ENCODE measurements at places on chromosomes 1 and 21.

GRCh38 chr1:230818901-230819300, 49.4 kb downstream of the C1orf198 start:
- H3K27ac ChIP-seq, result no peak overlapping the region
- H3K4me1 ChIP-seq, result no peaks in the 10 kb centered on the region
- H3K4me3 ChIP-seq, result no peak overlapping the region
- no peak for DNase-seq
- H3K36me3 ChIP-seq, result no peaks in the 10 kb centered on the region
- H3K27me3 ChIP-seq, result no peaks in the 10 kb centered on the region

DNA sequence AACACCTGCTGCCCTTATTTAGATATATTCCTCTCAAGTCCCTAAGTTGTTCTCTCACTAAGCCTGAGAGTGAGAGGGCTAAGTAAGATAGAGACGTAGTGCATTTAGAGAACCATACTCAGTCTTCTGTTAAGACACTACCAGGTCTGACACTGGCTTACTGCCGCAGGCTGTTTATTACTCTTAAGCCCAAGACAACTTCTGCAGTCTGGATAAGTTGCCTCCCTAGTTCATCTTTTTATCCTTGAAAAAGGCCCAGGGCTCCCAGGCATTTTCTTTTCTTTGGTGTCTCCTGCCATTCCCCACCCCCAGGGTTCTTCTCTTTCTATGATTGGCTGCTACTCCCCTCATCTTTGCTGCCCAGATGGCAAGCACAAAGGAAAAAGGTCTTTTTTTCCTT, 38.7 kb downstream of the CACHD1 start:
- DNase-seq, result no peak
- no peaks in the 10 kb centered on the region for H3K27me3 ChIP-seq
- H3K4me1 ChIP-seq, result peaks cover 37% of the 10 kb centered on the region
- H3K4me3 ChIP-seq, result no peak overlapping the region
- H3K36me3 ChIP-seq, result no peaks in the 10 kb centered on the region

DNA sequence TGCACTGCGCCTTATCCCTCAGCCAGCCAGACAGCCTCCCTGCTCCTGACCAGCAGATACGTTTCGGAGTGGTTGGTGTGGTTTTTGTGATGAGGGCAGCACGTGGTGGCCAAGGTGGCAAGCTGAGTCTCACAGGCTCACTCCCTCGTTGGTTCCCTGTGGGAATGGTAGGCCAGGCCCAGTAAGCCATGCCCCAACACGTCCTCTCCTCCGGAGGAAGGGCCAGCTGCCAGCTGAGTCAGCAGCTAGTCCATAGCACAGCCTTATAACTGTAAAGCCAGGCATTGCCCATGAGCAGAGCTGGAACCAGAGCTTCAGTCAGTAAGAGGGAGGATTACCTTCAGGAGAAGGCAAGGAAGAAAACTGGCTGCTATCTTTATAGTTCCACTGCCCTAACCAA, 29.5 kb downstream of the SZRD1 start:
- peak overlapping the region; percentile 41 for H3K27ac ChIP-seq
- peaks cover 84% of the 10 kb centered on the region for H3K36me3 ChIP-seq
- peaks cover 5% of the 10 kb centered on the region for H3K4me1 ChIP-seq
- no peak overlapping the region for H3K4me3 ChIP-seq
- no peaks in the 10 kb centered on the region for H3K27me3 ChIP-seq
- DNase-seq, result no peak

DNA sequence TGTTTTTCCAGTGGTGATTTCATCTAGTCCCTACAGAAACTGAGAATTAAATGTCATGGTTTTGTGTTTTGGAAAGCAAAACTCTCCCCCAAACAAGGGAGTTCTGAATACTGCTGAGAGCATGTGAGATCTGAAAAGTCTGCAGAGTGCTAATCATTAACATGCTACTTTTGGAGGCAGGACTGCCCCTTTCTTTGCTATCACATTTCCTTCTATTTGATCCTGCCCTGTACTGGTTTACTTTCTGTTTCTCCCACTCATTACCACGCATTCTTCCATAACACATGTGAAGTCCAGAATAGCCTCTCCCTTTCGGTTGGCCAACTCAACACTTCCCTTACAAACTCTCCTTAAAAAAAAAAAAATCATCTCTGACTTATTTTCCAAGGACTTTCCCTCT, 63.6 kb downstream of the GADD45A start:
- no peak overlapping the region for H3K27ac ChIP-seq
- no peak overlapping the region for H3K4me3 ChIP-seq
- H3K36me3 ChIP-seq, result no peaks in the 10 kb centered on the region
- DNase-seq, result no peak
- no peaks in the 10 kb centered on the region for H3K27me3 ChIP-seq

GRCh38 chr1:54009406-54009805, 8.6 kb downstream of the LDLRAD1 start:
- no peaks in the 10 kb centered on the region for H3K36me3 ChIP-seq
- no peak overlapping the region for H3K4me3 ChIP-seq
- H3K27ac ChIP-seq, result no peak overlapping the region
- no peaks in the 10 kb centered on the region for H3K4me1 ChIP-seq
- DNase-seq, result no peak
- H3K27me3 ChIP-seq, result no peaks in the 10 kb centered on the region

DNA sequence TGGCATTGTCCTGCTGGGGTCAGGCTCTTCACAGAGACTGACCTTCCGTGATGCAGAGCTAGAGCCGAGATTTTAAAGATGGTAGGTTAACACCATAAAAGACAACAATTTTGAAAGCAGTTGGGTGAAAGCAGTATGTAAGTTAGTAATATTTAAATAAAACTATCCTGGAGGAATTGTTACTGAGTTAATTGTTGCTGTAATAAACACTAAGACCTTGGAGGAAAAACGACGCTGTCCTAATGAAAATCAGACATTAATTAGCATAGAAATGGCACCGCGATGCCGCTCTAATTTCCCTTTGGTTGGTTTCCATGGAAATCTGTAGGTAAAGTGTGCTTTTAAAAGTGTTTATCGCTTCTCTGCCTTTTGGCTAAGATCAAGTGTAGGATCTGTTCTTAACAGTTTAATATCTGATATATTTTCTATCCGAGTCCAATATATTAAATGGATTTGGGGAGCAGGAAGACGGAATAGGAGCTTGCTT, 745 bp upstream of the ANP32E start:
- no peaks in the 10 kb centered on the region for H3K36me3 ChIP-seq
- no peaks in the 10 kb centered on the region for H3K27me3 ChIP-seq
- peaks cover 25% of the 10 kb centered on the region for H3K4me1 ChIP-seq
- peak overlapping the region; percentile 81 for H3K4me3 ChIP-seq

DNA sequence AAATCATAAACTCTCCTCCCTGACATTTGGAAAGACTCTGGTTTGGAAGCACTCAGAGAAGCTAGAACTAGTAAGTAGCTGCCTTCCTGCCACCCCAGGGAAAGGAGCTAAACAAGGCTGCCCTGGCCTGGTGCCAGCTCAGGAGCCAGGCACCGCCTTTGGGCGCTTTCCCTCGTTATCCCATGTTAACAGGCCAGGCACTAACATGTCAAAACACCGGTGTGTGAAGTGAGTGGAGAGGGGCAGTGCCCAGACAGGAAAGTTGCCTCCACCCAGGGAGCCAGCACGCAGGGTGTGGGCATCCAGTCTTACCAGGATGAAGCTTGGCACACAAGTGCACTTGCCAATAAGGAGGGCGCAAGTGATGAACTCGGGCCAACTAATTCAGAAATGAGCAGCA, 346.8 kb downstream of the RRAGC start:
- no peaks in the 10 kb centered on the region for H3K27me3 ChIP-seq
- H3K36me3 ChIP-seq, result no peaks in the 10 kb centered on the region
- H3K4me3 ChIP-seq, result no peak overlapping the region
- no peak overlapping the region for H3K27ac ChIP-seq
- H3K4me1 ChIP-seq, result peaks cover 9% of the 10 kb centered on the region

DNA sequence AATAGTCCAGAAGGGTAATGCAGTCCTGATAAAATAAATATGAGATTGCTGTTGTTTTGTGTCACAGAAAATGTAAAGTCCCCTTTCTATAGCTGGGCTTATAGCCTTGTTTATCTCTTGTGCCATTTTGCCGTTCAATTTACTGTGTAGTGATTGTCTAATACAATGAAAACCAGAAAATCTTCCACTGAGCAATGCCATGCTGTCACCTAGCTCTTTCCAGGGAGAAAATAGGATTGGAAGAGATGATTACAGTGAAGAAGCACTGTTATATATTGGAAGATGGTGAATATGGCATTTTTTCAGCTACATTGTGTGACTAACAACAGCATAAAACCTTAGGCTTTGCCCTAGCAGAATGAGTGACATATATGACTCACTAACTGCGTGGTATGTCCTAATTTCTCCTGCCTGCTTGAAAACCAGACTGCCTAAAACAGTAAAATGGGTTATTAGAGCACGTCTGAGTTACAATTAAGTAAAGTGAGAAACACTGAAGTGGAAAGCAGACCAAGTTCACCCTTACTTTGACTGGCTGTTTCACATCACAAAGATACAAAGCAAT, 332.4 kb upstream of the ZP4 start:
- no peak for DNase-seq
- no peaks in the 10 kb centered on the region for H3K27me3 ChIP-seq
- H3K36me3 ChIP-seq, result no peaks in the 10 kb centered on the region
- H3K4me1 ChIP-seq, result no peaks in the 10 kb centered on the region
- H3K4me3 ChIP-seq, result no peak overlapping the region

DNA sequence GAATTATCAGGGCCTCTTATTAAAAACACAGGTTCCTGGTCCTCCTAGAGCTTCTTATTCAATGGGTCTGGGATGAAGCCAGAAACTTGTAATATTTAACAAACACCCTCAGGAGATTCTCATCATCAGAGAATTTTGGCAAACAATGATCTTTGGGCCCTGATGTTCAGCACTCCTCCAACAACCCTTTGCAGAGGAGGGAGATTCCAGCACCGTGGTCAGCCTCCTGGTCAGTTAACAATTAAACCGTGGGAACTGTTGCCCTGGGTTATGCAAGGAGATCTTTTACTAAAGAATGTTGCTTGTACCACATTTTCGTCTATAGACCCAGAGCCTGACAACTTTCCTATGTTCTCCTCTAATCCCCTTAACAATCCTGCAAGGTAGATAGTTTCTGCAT, 294.4 kb downstream of the PLPP3 start:
- DNase-seq, result no peak
- H3K27me3 ChIP-seq, result no peaks in the 10 kb centered on the region
- no peak overlapping the region for H3K27ac ChIP-seq
- no peak overlapping the region for H3K4me3 ChIP-seq
- H3K4me1 ChIP-seq, result peaks cover 9% of the 10 kb centered on the region
- no peaks in the 10 kb centered on the region for H3K36me3 ChIP-seq

- H3K27ac ChIP-seq, result no peak within 1 kb of the TSS
- H3K36me3 ChIP-seq, result no peaks in the 10 kb centered on the region
- H3K27me3 ChIP-seq, result peaks cover 3% of the 10 kb centered on the region
- peaks cover 4% of the 10 kb centered on the region for H3K4me1 ChIP-seq
Observed at GRCh38 chr1:11478571-11479374, at the start of gene DISP3. TSS of gene DISP3 (plus strand) at chr1:11479155. CDS start at chr1:11500993, 21,838 bp downstream.

GRCh38 chr1:95679262-95679661, 445.3 kb downstream of the RWDD3 start:
- DNase-seq, result no peak
- H3K4me3 ChIP-seq, result no peak overlapping the region
- no peak overlapping the region for H3K27ac ChIP-seq
- no peaks in the 10 kb centered on the region for H3K4me1 ChIP-seq
- H3K36me3 ChIP-seq, result no peaks in the 10 kb centered on the region
- no peaks in the 10 kb centered on the region for H3K27me3 ChIP-seq

DNA sequence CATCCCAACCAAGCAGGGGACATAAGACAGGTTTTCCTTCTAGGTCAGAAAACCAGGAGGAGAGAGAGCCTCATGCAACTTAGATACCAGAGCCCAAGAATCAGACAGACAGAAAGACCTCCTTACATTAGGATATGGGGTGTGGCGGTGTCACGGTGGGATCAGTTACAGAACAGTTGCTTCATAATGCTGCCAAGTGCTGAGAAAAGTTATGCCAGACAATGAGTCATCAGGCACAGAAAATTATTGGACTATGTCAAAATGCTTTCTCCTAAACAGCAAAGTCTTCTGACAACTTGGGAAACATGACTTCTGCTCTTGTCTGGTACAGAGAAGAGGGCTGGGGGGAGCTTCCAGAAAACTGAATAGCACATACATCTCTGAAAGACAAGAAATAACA, 1120.2 kb upstream of the TMPRSS15 start:
- no peak for DNase-seq
- H3K36me3 ChIP-seq, result no peaks in the 10 kb centered on the region
- no peak overlapping the region for H3K4me3 ChIP-seq
- no peaks in the 10 kb centered on the region for H3K4me1 ChIP-seq
- H3K27me3 ChIP-seq, result no peaks in the 10 kb centered on the region
- no peak overlapping the region for H3K27ac ChIP-seq

- no peak for DNase-seq
- H3K4me1 ChIP-seq, result peaks cover 9% of the 10 kb centered on the region
- peaks cover 16% of the 10 kb centered on the region for H3K36me3 ChIP-seq
- no peak overlapping the region for H3K4me3 ChIP-seq
- no peaks in the 10 kb centered on the region for H3K27me3 ChIP-seq
Observed at GRCh38 chr1:39525366-39526165, 34.1 kb downstream of the BMP8A start.

GRCh38 chr1:208988811-208989222, 594.7 kb upstream of the CAMK1G start:
- H3K4me3 ChIP-seq, result peak overlapping the region; percentile 63
- H3K36me3 ChIP-seq, result no peaks in the 10 kb centered on the region
- no peak for DNase-seq
- H3K27me3 ChIP-seq, result no peaks in the 10 kb centered on the region
- H3K4me1 ChIP-seq, result peaks cover 8% of the 10 kb centered on the region

- H3K4me1 ChIP-seq, result no peaks in the 10 kb centered on the region
- no peak overlapping the region for H3K4me3 ChIP-seq
- peaks cover 43% of the 10 kb centered on the region for H3K36me3 ChIP-seq
- no peak overlapping the region for H3K27ac ChIP-seq
- no peaks in the 10 kb centered on the region for H3K27me3 ChIP-seq
Observed at GRCh38 chr1:1544544-1544943, 4.1 kb upstream of the TMEM240 start.

GRCh38 chr1:165610866-165611265, 20.2 kb upstream of the MGST3 start:
- H3K4me1 ChIP-seq, result peaks cover 7% of the 10 kb centered on the region
- no peak overlapping the region for H3K4me3 ChIP-seq
- H3K27ac ChIP-seq, result no peak overlapping the region
- no peaks in the 10 kb centered on the region for H3K36me3 ChIP-seq

GRCh38 chr1:243394601-243395464, 139.0 kb downstream of the SDCCAG8 start:
- H3K36me3 ChIP-seq, result peaks cover 2% of the 10 kb centered on the region
- no peak overlapping the region for H3K27ac ChIP-seq
- no peak for DNase-seq
- no peaks in the 10 kb centered on the region for H3K27me3 ChIP-seq
- peaks cover 5% of the 10 kb centered on the region for H3K4me1 ChIP-seq

DNA sequence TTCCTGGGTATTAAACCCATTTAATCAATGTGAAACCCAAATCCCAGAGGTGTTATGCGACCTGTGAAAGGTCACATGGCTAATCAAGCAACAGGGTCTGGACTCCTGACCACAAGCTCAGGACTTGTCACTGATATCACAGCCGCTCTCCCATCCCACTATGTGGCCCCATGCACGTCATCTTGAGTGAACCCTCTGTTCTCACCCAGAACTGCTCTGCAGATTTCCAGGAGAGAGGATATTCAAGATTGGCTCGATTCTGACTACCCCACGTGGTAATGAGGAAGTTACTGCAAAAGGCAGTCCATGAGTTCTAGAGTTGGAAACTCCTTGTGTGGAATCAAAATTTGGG, 173.5 kb upstream of the ETV3 start:
- H3K4me1 ChIP-seq, result peaks cover 4% of the 10 kb centered on the region
- H3K4me3 ChIP-seq, result no peak overlapping the region
- no peaks in the 10 kb centered on the region for H3K36me3 ChIP-seq
- H3K27me3 ChIP-seq, result peaks cover 2% of the 10 kb centered on the region

- no peaks in the 10 kb centered on the region for H3K36me3 ChIP-seq
- DNase-seq, result no peak
- H3K4me3 ChIP-seq, result no peak overlapping the region
- H3K27ac ChIP-seq, result no peak overlapping the region
- H3K4me1 ChIP-seq, result no peaks in the 10 kb centered on the region
Observed at GRCh38 chr21:40160911-40161310, 293.7 kb downstream of the PCP4 start.

All from CD14-positive monocyte (primary cell).